ENCODE measurements at places on chromosomes 5 and 9.

DNA sequence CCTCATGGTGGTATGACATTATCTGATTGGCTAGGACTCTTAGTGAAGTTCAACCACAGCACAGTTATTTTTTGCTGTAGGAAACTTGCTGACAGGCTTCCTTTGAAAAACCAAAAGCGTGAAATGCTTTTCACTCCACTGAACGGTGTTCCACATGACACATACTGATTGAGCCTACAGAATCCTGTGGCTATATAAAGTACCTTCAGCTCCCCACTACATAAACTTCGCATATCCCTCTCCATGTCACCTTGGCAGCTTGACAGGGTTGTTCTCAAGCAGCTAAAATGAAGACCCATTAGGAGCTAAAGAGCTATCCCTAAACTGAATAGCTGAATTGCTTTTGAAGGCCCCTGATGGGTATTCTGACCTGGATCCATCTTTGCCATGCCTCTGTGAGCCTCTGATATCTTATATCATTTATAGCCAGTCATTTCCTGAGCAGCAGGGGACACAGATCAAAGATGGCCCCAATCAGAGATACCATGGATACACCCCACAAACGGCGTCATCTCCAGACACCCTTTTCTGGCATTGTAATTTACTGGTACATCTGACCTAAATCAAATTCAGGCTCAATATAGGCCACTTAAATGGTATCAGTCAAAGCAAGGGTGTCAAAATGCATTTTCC is 91.5 kb downstream of the APBA1 start:
- no peak for DNase-seq

DNA sequence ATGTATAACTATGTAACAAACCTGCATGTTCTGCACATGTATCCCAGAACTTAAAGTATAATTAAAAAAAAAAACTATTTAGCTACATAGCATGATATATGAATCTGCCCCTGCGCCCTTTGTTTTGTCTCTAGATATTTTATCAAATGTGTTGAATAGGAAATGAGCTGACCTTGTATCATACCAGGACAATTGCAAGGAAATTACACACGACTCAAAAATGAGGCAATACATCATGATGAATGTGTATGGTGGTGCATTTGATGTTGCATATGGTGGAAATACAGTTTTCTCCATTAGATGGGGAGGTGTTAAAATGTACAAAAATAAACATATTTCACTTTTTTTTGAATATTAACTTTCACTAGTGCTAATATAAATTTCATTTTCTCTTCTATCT is 28.6 kb upstream of the CEP78 start:
- DNase-seq, result no peak

DNA sequence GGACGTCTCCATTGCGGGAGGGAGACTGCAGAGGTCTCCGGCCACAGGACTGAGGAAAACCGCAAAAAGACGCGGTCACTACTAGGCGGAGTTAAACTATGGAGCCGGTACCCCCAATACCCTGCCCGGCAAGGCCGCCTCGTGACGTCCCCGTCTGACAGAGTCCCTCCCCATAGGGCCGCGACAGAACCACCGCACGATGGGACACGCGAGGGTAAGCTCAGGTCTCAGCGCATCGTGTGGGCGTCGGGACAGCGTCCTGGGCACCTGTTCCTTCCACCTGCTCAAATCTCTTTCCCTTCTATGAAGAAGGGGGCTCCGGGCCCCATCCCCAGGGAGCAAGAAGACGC is 35.2 kb upstream of the GLDC start:
- peak; percentile 82 for DNase-seq

GRCh38 chr5:79168031-79168430 is 56.4 kb downstream of the BHMT start:
- no peak for DNase-seq

- DNase-seq, result peak; percentile 92
Measured at GRCh38 chr9:128902351-128903078, 18.3 kb upstream of the PHYHD1 start.

- no peak for DNase-seq
Measured at GRCh38 chr5:10724781-10725507, 36.1 kb downstream of the DAP start.

- no peak for DNase-seq
Measured at GRCh38 chr5:57863661-57864060, 381.1 kb upstream of the ACTBL2 start.

DNA sequence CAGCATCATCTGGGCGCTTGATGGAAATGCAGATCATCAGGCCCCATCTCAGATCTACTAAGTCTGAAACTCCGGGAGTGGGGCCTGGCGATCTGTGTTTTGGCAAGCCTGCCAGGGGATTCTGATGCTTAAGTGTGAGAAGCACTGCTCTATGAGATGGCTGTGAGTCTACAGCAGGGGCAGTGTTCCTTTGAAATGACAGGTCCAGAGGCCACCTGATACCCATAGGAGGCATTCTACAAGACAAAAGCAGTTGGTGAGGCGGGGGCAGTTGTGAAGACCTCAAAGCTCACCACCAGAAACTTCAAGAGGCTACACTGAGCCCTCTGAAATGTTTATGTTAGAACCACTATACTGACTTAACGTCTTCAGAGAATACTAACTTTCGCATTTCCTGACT is 86.9 kb upstream of the SPATA31D4 start:
- no peak for DNase-seq

DNA sequence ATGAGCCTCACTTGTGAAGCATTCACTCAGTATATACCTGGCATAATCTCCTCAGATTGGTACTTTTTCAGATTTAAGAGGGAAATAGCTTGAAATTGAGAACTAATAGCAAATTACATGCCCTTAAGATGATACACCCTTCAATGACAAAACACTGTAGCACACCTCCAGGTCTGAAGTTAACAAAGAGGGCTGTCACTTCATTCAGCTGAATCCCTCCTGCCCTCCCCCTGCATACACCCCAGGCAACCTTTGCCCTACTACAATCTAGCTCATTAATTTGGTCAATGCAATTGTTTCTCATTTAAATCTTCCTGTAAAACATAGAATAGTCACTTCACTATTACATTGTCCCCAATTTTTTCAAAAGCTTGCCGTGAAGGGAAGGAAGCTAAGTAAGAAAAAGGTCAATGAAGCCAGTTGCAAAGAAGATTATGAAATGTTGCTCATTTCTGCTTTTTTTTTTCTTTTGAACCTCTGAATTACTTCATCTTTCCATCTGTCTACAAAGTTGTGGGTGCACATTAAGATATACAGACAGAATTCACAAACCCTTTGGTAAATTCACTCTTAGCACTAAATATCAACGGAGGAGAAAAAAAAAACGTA is 294.8 kb upstream of the PTGER4 start:
- DNase-seq, result no peak

DNA sequence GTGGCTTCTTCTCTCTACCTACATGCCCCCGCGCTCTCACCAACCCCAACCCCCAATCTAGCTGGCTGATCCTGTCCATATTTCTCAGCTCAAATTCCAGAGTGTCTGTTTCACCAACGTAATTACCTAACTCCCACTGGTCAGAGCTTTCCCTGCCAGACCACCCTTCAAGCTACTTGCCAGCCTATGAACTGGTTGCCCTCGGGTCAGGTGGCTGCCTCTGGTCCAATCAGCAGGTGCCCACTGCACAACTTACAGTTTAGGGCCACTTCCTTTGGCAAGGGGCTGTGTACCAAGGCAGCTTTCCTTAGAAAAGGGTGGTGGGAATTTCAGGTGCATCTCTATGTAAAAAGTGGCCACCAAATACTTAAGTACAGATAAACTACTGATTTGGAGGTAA is 92.2 kb upstream of the SLC30A5 start:
- no peak for DNase-seq

DNA sequence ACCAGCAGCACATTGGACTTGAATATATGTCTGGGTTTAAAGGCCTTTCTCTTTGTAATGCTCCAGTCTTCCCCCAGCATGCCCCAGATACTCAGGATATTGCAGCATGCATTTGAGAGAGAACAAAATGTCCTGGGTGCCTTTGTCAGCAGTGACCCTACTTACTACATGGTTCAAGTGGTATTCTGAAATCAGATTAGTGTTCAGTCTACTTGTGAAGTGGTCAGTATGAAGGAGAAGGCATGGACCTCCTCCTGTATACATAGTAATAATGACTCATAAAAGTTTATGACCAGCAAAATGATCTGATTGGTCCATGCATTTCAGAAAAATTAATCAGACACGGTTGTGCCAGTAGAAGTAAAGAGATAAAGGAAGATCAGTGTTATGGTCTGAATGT is 25.4 kb downstream of the GPR21 start:
- no peak for DNase-seq

GRCh38 chr9:36080519-36080918 is 43.8 kb downstream of the RECK start:
- DNase-seq, result no peak

GRCh38 chr5:54458221-54458620 is 2.7 kb downstream of the HSPB3 start:
- no peak for DNase-seq

GRCh38 chr5:93653716-93654115 is 70.7 kb downstream of the NR2F1 start:
- no peak for DNase-seq

DNA sequence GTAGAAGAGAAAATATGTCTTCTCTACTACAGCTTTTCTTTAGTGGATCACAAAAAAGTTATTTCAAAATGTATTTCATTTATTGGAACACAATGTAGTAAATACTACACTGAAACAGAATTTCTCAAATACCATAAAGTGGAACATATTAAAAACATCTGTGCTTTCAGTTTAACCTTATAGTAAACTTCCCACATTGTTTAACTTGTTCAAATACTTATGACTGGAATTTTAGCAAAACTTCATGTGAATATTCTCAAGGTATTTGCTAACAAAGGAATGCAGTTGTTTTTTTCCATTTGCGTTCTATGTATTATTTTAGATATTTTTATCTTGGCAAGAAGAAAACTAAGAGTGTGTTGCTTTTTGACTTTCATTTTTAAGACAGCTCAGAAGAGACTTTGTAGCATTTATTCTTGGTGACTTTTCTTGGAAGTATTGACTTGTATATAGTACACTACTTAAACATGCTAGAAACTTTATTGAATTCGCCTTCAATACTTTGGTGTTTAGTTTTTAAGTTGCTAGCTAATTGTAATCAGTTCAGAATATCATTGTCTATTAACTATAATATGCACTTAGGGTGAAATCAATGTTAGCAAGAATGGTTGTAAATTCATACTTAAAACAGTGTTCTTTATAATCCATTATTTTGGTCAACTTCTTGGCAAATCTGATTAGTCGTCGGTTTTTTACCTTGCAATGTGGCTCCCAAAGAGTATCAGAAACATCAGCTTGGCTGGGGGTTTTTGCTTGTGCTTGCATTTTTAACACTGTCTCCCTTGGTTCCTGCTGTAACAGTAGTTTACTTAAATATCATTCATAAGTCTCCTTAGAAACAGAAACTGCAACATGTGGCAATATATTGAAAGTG is 5.0 kb upstream of the RHOBTB3 start:
- DNase-seq, result no peak

DNA sequence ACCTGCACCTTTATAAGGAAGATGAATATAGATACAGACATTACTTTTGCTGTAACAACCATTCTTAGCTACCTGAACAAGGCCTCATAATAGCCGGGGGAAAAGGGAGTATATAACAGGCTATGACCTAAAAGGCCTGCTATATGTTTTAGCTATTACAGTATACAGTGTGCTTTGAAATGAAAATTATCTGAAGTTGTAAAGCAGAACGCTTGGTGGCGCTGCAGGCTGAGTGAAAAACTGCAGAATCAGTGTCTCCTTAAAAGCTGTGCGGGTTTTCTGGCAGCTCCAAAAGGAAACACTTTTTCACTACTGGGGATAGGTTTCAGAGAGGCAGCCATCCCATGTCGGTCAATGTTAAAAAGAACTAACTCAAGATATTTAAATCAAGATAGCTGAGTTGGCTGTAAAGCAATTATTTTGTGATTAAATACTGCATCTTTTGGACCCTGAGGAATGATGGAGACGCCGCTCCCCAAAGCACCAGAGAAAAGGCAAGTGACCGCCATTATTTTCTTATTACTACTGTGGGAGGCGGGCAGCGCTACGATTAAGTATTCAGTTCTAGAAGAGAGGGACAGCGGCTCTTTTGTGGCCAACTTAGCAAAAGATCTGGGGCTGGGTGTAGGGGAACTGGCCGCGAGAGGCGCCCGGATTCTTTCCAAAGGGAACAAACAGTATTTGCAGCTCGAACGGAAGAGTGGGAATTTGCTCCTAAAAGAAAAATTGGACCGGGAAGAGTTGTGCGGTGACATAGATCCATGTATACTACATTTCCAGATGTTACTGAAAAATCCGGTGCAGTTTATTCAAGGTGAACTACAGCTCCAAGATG is 5.9 kb downstream of the PCDHB6 start:
- no peak for DNase-seq

GRCh38 chr5:140794595-140795258 is at the start of gene PCDHA2:
Gene PCDHA2 (plus strand): TSS chr5:140794852.
- no peak for DNase-seq

DNA sequence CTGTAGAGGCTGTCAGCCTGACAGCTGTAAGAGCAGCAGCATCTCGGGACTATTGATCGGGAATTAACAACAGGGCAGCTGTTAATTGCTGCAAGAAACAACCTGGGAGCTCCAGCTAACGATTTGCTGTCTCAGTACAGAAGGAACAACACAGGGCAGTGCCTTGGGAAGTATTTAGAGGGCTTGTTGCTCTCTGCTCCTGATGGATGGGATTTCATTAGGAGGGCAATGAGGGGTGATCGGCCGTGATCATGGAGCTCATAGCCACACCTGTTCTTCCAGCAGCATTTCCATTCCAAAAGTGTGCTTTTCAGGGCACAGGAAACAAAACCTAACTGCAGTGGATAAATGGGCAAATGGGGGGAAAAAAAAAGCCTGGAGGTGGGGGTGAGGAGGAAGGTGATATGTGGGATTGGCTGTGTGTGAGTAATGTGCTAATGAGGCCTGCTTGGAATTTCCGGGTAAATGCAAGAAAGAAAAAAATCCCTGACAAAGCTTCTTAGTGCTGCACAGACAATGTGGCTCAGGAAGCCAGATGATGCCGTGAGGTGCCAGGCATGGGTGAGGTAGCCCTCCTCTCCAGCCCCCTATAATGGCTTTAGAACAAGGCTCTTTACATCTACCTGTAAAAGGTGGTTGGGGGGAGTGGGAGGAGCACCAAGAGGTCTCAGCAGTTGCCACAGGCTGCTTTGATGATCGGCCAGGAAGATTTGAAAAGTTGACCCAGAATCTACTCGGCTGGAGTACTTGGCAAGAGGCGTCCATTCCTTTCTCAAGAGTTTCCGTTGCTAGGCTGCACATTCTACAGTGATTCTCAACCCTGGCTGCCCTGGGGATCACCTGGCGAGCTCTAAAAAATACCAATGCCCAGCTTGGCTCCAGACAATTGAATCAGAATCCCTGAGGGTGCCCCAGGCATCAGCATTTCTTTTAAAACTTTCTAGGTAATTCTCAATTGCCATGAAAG is 139.5 kb upstream of the KLF9 start:
- no peak for DNase-seq

- DNase-seq, result peak; percentile 59
Measured at GRCh38 chr9:2228132-2228531, 213.0 kb downstream of the SMARCA2 start.

DNA sequence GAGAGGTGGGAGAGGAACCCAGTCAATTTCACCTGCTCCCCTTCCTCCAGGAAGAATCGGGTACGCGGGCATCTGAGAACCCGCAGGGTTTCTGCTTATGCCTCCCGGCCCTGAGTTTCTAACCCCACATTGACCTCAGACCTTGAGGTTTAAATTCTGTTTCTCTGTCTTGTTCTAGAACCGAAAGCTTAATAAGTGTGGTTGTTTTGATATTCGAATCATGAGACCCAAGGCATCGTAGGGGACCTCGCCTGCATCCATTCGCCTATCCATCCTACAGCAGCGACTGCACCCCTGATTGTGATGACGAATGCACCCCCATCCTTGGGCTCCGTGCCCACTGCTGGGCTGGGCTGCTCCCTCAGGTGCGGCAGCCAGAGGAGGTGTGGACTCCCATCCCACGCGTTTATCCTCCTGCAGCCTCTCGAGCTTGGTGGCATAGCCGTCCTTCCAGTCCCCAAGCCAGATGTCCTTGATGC is 80.8 kb upstream of the IER5L start:
- DNase-seq, result peak; percentile 28
